Upper lobe of right lung (tissue), 1 donor: ENCODE measurements at places on chromosomes 6 and 20. TPM values are rescaled to one million over a fixed set of nuclear protein-coding genes. Genes with fewer than 3 reads are reported as not detected.

The MUC22 gene
- not detected for total RNA-seq

The PRR18 gene
- not detected for total RNA-seq

The VSTM2L gene
- total RNA-seq = 12.9 TPM

DNA sequence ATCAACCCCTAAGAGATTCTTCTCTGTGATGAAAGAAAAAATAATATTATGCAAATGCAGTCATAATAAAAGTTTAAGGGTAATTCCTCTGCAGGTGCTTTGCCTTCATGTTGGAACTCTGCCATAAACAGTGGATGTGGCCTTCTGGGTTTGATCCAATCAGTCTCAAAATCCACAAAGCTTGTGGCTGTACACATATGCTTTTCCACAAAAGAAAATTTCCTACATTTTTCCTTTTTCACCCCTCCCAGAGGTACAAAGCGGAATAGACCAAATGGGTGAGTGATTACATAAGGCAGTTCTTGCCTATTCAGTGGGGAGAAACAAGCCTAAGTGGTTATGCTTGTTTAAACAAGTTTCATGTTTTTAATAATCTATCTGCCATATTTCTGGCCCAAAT, 16.7 kb downstream of the CALHM5 start:
- no peak for DNase-seq

DNA sequence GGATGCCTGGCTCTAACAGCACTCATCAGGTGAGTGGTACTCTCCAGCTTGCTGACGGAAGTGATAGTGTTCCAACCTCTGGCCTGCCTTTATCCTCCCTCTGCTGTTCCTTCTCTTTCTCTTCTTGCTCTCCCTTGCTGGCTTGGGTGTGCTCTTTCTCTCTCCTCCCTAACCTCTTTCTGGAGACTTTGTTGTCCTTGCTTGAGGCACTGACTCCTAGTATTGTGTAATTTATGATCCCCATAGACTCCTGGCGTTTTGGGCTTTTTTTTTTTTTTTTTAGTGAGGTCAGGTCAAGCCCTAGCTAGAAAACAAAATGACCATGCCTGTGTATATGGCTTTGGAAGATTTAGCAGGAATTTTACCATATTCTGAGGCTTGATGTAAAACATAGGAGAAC, 84.7 kb upstream of the MRAP2 start:
- no peak for DNase-seq

DNA sequence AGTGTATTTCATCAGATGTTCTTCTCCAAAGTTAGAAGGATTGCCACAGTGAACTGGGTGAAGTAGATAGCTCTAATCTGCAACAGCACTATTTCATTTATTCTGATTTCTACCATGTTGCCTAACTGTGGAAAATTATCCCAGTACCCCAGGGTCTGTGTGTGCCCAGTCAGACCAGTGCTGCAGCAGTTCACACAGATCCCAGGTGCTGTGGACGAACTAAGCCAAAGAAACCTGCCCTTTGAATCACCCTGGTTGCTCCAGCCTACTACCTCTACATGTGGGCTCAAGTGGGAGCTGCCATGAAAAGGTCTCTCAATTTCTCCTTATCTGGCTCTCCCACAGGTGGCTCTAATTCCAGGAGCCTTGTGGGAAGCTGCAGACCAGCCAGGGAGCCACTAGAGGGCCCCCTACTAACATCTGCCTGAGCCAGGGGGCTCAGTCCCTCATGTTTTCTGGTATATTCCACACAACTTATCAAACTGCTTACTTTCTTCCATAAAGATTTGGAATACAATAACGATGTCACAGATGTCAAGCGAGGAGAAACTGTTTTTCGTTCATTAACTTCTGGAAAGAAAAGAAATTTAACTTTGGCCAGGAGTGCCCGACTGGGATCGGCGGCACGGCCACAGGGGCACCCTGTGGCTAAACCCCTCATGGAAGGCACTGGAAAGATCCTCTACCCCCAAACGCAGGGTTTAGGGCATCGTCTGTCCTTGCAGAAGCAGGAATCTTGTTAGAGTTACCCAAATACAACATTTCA, 31.6 kb upstream of the LY86 start:
- DNase-seq = no peak

- peak; percentile 27 for DNase-seq
Observed at GRCh38 chr20:36655004-36655403, 9.0 kb upstream of the SLA2 start.
